Camera-type eye (tissue), 1 donor: ENCODE measurements at places on chromosomes 1 and 21. TPM values are rescaled to one million over a fixed set of nuclear protein-coding genes. Genes with fewer than 3 reads are reported as not detected.

Gene C8A
- total RNA-seq: not detected

Gene ANKRD34A
- 1.2 TPM for total RNA-seq

Gene S100A7A
- not detected for total RNA-seq

Gene FAM177B
- total RNA-seq: 0.82 TPM

Gene PDE9A
- total RNA-seq: 23.3 TPM

Gene EPHA8
- 33.2 TPM for total RNA-seq

Gene SOD1
- total RNA-seq: 451 TPM

Gene DCDC2B
- not detected for total RNA-seq

Gene HSD3B2
- not detected for total RNA-seq
